ENCODE measurements at places on chromosomes 3 and 15.

DNA sequence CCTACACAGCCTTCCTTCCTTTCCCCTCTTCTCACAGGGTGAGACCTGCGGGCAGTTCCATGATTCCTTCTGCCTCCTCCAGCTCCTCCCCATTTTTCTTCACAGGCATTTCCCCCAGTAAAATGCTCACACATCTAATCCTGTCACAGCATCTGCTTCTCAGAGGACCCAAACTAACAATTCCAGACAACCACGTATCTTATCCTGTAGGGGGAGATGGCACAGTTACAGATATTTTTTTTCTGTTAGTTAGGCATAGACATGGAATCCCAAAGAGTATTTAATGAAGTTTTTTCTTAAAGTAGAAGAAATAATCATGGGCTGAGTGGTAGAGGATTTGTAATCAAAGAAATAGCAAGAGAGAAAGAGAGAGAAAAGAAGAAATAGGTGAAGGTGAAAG lies 373.1 kb upstream of the ADAMTS9 start:
- DNase-seq, result no peak

- DNase-seq, result no peak
Observed at GRCh38 chr3:48588230-48588629, 6.9 kb downstream of the COL7A1 start.

DNA sequence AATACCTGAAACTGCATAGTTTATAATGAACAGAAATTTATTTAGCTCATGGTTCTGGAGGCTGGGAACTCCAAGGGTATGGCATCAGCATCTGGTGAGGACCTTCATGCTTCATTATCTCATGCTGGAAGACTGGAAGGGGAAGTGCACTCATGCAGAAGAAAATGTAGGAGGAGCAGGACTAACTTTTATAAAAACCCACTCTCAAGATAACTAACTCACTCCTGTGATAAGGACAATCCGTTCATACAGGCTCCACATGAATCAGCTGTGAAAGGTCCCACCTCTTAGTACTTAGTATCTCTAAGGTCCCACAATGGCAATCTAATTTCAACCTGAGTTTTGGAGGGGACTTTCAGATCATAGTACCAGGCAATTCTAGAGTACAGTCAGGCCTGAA lies 33.6 kb upstream of the APH1B start:
- DNase-seq, result no peak

DNA sequence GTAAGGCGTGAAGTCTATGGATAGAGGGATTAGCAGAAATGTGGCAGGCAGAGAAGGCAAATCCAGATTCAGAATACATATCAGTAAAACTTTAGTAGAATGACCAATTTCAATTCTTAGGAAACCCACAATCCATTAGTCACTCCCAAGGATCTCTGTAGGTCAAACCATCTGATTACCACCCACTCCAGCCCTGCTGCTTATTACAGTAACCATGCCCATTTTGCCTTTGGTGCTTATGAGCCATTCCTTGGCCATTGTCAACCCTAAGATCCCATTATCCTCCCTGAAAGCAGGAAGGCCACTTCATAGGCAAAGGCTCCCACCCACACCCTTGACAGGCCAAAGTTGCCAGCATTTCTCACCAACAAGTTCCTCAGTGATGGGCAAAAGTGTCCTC lies 5.1 kb upstream of the KLHL40 start:
- DNase-seq, result no peak

- DNase-seq, result no peak
Observed at GRCh38 chr15:71291723-71292122, 176.5 kb downstream of the THSD4 start.

DNA sequence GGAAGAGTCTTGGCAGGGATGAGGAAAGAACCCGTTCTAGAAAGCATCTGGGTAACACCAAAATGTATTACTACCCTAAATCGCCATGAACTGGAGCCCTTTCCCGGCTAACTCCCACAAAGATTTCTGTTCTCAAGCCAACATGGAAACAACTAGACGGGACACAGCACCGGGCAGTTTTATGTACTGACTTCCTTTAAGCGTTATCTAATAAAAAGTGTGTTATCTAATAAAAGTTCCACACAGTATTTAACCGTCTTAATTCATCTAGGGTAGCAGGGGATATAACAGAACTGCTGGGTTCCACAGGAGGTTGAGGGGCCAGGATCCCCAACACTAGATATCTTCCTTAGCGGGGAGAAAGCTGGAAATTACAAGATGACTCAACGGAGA lies 347 bp upstream of the C3orf62 start:
- DNase-seq, result no peak

GRCh38 chr3:122578069-122578740 lies 755 bp downstream of the PARP15 start:
- no peak for DNase-seq

GRCh38 chr3:15064299-15064834 lies 748 bp downstream of the MRPS25 start:
- no peak for DNase-seq

All from substantia nigra (tissue), 51 donors.